Adrenal gland (tissue), 19 donors: ENCODE measurements at places on chromosomes 7 and 10. TPM values are rescaled to one million over a fixed set of nuclear protein-coding genes. Genes with fewer than 3 reads are reported as not detected.
A peak's percentile ranks its signal among the peaks of the same experiment; 100 is the strongest.

The CLDN4 gene
- total RNA-seq, result 0.78 TPM

The PTN gene
- 3.7 TPM for total RNA-seq

- DNase-seq, result peak; percentile 88
- peak overlapping the region; percentile 71 for H3K27ac ChIP-seq
- no peaks in the 10 kb centered on the region for H3K36me3 ChIP-seq
- no peak overlapping the region for H3K4me3 ChIP-seq
- no peaks in the 10 kb centered on the region for H3K27me3 ChIP-seq
These were observed 966.0 kb downstream of the LRMDA start for GRCh38 chr10:76397181-76398042.

- H3K4me3 ChIP-seq, result no peak overlapping the region
- no peaks in the 10 kb centered on the region for H3K27me3 ChIP-seq
- DNase-seq, result no peak
- no peaks in the 10 kb centered on the region for H3K36me3 ChIP-seq
These were observed 205.7 kb upstream of the NPSR1 start for GRCh38 chr7:34452363-34452762.

DNA sequence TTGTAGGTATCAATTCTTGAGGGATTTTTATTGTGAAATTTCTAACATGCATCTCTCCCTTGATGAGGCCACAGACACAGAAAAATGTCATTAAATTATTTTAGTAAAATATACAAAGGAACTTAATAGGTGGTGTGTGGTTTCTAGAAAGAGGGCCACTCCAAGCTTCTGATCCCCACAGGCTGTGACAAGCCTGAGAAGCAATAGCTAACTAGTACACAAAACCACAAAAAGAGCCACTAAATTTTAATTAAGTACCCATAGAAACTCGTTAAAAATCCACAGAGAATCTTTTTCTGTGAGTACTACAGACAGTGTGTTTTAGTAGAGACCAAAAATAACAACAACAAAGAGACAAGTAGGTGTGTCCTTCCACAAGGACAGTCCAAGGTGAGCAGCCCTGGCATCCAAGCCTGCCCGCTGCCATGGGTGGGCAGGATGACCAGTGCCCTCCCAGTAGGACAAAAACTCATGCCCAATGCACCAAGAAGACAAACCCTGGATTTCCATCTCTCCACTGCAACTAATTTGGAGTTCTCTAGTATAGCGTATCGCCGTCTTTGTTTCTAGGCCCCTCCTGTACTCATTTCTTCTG lies 81.0 kb downstream of the RNF216 start:
- no peak for DNase-seq
- no peak overlapping the region for H3K4me3 ChIP-seq
- no peaks in the 10 kb centered on the region for H3K27me3 ChIP-seq
- peaks cover 19% of the 10 kb centered on the region for H3K36me3 ChIP-seq
- H3K27ac ChIP-seq, result no peak overlapping the region

The EBF3 gene
- 0.83 TPM for total RNA-seq

The SLC39A12 gene
- 0.14 TPM for total RNA-seq

The AKR1C1 gene
- total RNA-seq, result 20.4 TPM

The NKX6-2 gene
- not detected for total RNA-seq

- DNase-seq, result peak; percentile 78
- H3K27ac ChIP-seq, result peak overlapping the region; percentile 79
- no peak overlapping the region for H3K4me3 ChIP-seq
- peaks cover 7% of the 10 kb centered on the region for H3K27me3 ChIP-seq
- H3K36me3 ChIP-seq, result no peaks in the 10 kb centered on the region
These were observed 30.6 kb upstream of the GALNTL5 start for GRCh38 chr7:151925446-151926335.

The CFAP43 gene
- 0.60 TPM for total RNA-seq

GRCh38 chr10:785089-785860 lies 95.8 kb upstream of the DIP2C start:
- no peak for DNase-seq
- H3K27me3 ChIP-seq, result no peaks in the 10 kb centered on the region
- H3K4me1 ChIP-seq, result peaks cover 14% of the 10 kb centered on the region
- H3K27ac ChIP-seq, result no peak overlapping the region
- peak overlapping the region; percentile 11 for H3K4me3 ChIP-seq

DNA sequence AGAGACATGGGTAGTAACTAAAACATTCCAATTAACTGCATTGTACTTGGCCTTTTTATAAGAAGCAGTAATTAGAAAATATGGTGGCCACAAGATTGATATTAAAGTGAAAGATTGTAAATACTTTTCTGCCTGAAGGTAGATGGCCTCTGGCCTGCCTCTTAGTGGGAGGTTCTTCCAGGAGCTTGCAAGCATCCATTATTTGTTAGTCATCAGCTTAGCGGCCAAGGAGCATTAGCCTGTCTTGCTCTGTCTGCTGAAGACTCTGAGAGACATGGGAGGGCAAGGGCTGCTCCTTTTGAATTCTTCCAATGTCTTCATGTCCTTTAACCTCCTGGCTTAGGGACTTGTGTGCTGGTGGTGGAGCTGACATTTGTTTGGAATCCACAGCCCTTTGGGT lies 80.4 kb downstream of the TCF7L2 start:
- no peak overlapping the region for H3K27ac ChIP-seq
- H3K36me3 ChIP-seq, result no peaks in the 10 kb centered on the region
- no peak overlapping the region for H3K4me3 ChIP-seq
- peaks cover 20% of the 10 kb centered on the region for H3K4me1 ChIP-seq
- no peaks in the 10 kb centered on the region for H3K27me3 ChIP-seq

- DNase-seq, result no peak
- H3K27me3 ChIP-seq, result no peaks in the 10 kb centered on the region
These were observed 27.9 kb downstream of the CD36 start for GRCh38 chr7:80666376-80666775.

DNA sequence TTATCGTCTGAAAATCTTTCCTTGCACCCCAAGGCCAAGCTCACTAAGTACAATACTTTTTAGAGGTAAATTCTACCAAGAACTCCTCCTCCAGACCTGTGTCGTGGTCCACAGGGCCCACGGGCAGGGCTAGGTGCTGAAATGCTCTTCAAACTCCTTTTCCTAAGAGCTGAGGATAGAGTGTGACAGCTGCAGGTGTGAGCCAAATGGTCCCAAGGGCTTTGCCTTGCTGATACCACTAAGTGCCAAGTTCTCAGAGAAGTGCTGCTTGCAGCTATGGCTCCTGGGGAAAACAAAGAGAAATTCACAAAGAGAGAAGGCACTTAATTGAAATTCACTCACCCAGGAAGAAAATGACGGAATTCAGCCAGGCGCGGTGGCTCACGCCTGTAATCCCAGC lies 868.9 kb upstream of the AUTS2 start:
- H3K27me3 ChIP-seq, result no peaks in the 10 kb centered on the region
- no peak overlapping the region for H3K4me3 ChIP-seq
- no peaks in the 10 kb centered on the region for H3K36me3 ChIP-seq
- DNase-seq, result no peak

The PNLIPRP3 gene
- total RNA-seq, result not detected

The SPDYE2 gene
- total RNA-seq, result not detected

DNA sequence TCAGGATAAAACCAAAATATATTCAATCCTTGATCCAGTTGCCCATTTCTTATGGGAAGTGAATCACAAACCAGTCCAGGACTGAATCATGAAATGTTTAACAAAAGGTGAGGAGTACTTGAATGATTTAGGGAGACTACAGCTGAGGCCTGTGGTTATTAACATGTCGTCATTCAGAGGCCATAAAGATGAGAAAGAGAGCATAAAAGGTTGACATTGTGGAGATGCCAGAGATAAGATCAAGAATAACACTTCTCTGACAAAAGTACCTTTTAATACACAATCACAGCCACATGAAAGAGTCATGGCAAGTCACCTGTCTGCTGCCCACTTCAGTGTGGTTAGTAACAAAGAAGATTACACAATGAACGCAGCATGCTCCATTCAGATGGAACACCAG lies 1195.7 kb upstream of the SORCS1 start:
- H3K27me3 ChIP-seq, result no peaks in the 10 kb centered on the region
- no peak overlapping the region for H3K27ac ChIP-seq
- no peak for DNase-seq
- no peaks in the 10 kb centered on the region for H3K4me1 ChIP-seq
- H3K4me3 ChIP-seq, result no peak overlapping the region

The TMEM196 gene
- total RNA-seq, result 0.11 TPM

GRCh38 chr10:121766426-121766825 lies 161.4 kb downstream of the ATE1 start:
- H3K4me3 ChIP-seq, result no peak overlapping the region
- H3K27me3 ChIP-seq, result no peaks in the 10 kb centered on the region
- H3K36me3 ChIP-seq, result peaks cover 5% of the 10 kb centered on the region
- H3K4me1 ChIP-seq, result no peaks in the 10 kb centered on the region
- DNase-seq, result no peak
- no peak overlapping the region for H3K27ac ChIP-seq

- peak; percentile 29 for DNase-seq
- H3K27ac ChIP-seq, result no peak overlapping the region
- peaks cover 7% of the 10 kb centered on the region for H3K4me1 ChIP-seq
- H3K27me3 ChIP-seq, result no peaks in the 10 kb centered on the region
- no peak overlapping the region for H3K4me3 ChIP-seq
These were observed 98.6 kb upstream of the DIP2C start for GRCh38 chr10:787933-788651.

GRCh38 chr10:13206546-13207443 lies 27.4 kb downstream of the UCMA start:
- no peaks in the 10 kb centered on the region for H3K4me1 ChIP-seq
- no peak overlapping the region for H3K27ac ChIP-seq
- no peaks in the 10 kb centered on the region for H3K36me3 ChIP-seq
- no peak for DNase-seq
- no peak overlapping the region for H3K4me3 ChIP-seq

DNA sequence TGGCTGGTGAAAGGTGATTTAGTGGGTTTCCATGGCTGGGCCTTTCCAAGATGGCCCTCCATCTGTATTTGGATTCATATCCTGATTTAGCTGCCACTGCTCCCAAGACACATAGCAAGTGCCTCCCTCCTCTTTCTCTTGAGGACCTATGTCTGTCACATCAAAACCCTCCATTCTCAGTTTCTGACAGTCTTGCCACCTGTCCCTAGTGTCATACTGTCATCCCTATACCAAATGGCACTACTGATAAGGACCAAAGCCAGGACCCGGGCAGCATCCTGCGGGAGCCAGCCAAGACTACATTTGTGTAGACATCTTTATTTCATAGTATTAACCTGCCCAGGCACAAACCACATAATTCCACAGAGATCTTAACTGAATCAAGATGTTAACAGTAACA lies 34.8 kb downstream of the PNLIPRP2 start:
- DNase-seq, result no peak
- H3K27ac ChIP-seq, result no peak overlapping the region

DNA sequence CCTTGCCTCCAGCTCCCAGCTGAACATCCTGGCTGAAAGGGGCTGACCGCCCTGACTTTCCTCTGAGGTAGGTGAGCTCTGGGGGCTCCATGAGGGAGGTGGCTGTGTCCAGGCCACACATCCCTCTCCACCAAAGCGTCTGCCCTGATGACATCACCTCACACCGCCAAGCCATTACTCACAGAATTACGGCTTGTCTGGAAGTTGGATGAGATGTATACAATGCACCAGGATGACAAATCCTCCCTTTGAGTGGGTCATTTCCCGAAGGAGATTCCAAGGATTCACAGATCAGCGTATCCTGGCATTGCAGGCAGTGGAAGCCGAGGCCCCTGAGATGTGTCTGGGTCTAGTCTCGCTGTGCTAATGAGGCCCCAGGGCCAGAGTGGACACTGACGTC lies 15.1 kb upstream of the RET start:
- H3K27ac ChIP-seq, result no peak overlapping the region
- no peaks in the 10 kb centered on the region for H3K27me3 ChIP-seq
- H3K4me1 ChIP-seq, result no peaks in the 10 kb centered on the region
- no peaks in the 10 kb centered on the region for H3K36me3 ChIP-seq

GRCh38 chr7:105098863-105099515 lies 85.0 kb downstream of the KMT2E start:
- peaks cover 27% of the 10 kb centered on the region for H3K36me3 ChIP-seq
- H3K27ac ChIP-seq, result no peak overlapping the region

- no peak for DNase-seq
- H3K27ac ChIP-seq, result no peak overlapping the region
- H3K27me3 ChIP-seq, result no peaks in the 10 kb centered on the region
- no peaks in the 10 kb centered on the region for H3K36me3 ChIP-seq
These were observed 35.5 kb upstream of the KDM7A start for GRCh38 chr7:140212100-140212881.

DNA sequence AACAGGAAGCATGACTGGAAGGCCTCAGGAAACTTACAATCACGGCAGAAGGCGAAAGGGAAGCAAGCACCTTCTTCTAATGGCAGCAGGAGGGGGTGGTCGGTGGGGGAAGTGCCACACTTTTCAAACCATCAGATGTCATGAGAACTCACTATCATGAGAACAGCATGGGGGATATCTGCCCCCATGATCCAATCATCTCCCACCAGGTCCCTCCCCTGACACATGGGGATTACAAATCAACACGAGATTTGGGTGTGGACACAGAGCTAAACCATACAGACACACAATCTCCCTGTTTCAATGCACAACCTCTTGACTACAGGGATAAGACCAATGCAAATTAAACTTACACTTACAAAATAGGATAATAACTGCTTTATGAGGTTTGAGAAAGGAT lies 97.6 kb downstream of the SGMS1 start:
- no peak for DNase-seq
- H3K4me1 ChIP-seq, result no peaks in the 10 kb centered on the region
- H3K4me3 ChIP-seq, result no peak overlapping the region
- no peaks in the 10 kb centered on the region for H3K36me3 ChIP-seq
- H3K27me3 ChIP-seq, result no peaks in the 10 kb centered on the region
- no peak overlapping the region for H3K27ac ChIP-seq

DNA sequence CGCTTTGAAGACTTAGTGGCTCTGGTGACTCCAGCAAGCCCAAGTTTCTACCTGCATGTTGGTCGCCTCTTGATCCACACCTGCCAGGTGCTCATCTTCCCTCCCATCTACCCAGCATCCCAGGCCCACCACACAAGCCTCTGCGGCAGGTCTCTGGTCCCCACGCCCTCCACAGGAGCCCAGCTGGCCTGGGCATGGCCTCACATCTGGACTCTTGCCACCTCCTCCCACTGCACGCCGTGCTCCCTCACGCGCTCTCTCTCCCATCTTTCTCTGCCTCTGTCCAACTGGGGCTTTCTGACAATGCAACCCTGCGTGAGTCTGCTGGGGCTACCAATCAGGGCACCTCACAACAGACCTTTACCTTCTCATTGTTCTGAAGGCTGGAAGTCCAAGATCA lies 50.2 kb upstream of the FGFR2 start:
- no peaks in the 10 kb centered on the region for H3K4me1 ChIP-seq
- no peaks in the 10 kb centered on the region for H3K36me3 ChIP-seq
- no peak overlapping the region for H3K4me3 ChIP-seq
- no peak overlapping the region for H3K27ac ChIP-seq

DNA sequence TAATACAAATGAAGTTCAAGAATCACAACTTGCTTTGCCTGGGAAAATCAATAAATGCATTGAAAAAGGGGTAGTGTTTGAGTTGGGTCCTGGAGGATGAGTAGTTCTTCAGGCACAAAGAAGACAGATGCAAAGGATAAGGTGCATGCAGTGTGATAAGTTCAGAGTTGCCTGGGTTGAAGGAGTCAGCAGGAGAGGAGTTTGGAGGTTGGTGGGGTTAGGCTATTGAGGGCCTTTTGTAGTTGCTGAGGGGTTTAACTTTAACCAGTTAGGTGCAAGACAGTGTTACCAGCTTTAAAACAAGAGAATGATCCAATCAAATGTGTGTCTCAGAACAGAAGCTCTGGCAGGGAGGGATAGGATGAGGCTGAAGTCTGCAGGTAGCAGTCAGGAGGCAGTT lies 44.3 kb upstream of the GLCCI1 start:
- H3K4me1 ChIP-seq, result no peaks in the 10 kb centered on the region
- no peaks in the 10 kb centered on the region for H3K27me3 ChIP-seq
- no peak overlapping the region for H3K4me3 ChIP-seq
- no peaks in the 10 kb centered on the region for H3K36me3 ChIP-seq
